ENCODE measurements at places on chromosomes 4 and X. TPM values are rescaled to one million over a fixed set of nuclear protein-coding genes. Genes with fewer than 3 reads are reported as not detected.

CCNB3 gene
- 0.48 TPM for total RNA-seq

CHRDL1 gene
- total RNA-seq, result 13.8 TPM

FAM156B gene
- total RNA-seq, result 63.6 TPM

AFP gene
- not detected for total RNA-seq

RRH gene
- not detected for total RNA-seq

GRCh38 chr4:56902703-56903102, 5.0 kb upstream of the REST start:
- no peak for DNase-seq

DNA sequence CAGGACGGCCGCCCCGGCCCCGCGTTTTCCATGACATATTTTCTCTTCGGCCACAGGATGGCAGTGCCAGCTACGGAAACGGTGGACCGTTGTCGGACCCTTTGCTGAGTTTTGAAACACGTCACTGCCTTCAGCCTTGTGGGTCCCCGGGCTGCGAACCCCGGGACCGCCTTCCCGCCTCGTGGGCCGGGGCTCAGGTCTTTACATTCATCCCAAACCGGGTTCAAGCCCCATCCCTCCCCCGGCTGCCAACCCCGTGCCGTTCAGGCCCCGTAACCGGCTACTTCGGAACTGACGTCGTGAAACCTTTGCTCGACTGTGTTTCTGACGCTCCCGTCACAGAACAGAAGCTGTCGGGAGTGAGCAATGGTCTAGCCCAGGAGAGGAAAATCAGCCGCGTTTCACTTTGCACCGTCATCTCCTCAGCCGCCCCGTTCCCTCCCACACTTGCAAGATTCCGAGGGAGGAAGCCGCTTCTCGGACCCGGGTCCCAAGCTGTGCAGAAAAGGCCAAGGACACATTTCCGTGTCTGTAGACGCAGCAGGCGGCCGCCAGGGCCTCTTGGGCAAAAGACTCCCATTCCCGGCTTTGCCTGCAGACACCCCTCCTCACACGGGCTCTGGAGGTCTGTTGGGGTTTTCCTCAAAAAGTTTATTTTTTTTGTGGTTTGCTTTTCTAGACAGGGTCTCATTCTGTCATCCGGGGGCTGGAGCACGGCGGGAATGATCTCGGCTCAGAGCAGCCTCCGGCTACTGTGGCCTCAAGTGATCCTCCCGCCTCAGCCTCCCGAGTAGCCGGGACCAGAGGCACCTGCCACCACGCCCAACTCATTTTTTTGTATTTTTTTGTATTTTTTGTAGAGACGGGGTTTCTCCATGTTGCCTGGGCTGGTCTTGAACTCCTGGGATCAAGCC, 41.4 kb upstream of the PPP2R3B start:
- no peak for DNase-seq

- DNase-seq, result no peak
Measured at GRCh38 chrX:9501362-9501761, 36.5 kb downstream of the TBL1X start.

DNA sequence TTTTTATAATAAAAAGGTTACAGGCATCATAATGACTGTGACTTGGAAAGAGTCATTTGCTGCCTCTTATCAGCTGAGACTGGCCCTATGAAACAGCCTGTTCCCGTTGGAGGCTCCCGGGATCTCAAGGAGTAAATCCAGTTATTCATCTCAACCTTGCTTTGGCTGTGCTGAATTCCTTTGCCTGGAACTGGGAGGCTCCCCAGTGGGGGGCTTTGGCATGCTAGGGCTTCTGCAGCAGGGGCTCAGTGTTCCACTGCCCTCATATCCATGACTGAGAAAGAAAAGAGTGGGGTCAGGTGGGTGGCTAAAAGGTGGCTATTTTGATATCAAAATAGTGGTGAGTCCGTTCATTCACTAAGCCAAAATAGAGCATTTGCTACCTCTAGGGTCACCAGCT, 71.2 kb downstream of the TRPC5 start:
- no peak for DNase-seq

- peak; percentile 77 for DNase-seq
Measured at GRCh38 chr4:7978489-7978888, 38.8 kb upstream of the AFAP1 start.

GRCh38 chr4:124686279-124686678, 26.3 kb downstream of the ANKRD50 start:
- DNase-seq, result no peak

DNA sequence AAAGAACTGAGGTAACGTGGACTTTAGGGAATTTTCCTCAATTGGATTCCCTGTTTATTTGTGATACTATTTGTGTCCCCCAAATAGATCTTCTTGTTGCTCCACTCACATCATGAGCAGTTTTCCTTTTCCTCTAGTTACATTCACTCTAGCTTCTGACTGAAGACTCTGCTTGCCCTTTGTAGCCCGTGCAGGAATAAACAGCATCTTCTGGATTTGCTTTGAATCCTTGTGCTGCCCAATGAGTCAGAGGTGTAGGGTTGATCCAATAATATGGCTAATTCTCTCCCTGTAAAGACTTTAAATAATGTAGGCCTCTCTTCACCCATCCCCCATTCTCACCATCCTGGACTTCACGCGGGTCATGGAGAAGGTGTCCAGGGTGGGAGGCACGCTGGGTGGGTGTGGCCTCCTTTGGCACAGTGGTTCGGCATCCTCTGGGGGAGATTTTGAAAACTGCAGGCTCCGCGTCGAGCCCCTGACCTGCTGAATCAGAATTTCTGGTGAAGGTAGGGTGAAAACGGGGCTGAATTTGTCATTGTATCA, 9.0 kb downstream of the HAND2 start:
- DNase-seq, result no peak

GRCh38 chrX:110188701-110189558, 129.0 kb downstream of the AMMECR1 start:
- DNase-seq, result no peak

DNA sequence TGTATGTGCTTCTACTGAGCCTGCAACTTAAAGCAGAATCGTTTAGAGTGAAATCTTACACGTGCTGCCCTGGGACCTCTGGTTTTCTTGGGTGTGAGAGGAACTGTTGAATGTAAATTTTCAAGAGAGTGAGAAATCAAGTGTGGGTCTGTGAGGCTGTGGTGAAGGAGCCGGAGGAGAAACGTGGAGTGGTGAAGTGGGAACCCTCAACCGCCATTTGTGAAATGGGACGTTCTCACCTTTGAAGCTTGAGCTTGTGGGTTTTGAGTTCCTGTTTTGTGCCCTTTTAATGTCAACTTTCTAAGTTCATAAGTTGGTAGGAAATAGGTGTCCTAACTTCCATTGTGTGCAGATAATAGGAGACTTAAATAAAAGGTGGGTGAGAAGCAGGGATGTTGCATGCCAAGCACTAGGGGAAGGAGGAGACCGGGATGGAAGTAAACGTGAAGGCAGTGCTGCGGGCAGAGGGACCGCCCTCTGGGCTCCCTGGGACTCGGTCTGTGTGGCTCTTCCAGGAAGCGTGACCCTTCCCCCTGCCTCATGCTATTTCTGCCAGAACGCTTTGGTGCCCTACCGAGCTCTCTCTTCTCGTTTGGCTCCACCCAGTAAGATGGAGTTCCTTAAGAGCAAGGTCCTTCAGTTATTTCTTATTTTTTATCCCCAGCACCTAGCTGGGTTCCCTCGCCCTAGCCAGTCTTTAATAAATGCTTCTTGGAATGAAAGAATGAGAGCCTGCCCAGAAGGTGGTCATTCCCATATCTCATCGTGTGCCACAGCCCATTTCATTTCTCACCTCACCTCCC, 56.0 kb downstream of the TMEM131L start:
- DNase-seq, result no peak

DNA sequence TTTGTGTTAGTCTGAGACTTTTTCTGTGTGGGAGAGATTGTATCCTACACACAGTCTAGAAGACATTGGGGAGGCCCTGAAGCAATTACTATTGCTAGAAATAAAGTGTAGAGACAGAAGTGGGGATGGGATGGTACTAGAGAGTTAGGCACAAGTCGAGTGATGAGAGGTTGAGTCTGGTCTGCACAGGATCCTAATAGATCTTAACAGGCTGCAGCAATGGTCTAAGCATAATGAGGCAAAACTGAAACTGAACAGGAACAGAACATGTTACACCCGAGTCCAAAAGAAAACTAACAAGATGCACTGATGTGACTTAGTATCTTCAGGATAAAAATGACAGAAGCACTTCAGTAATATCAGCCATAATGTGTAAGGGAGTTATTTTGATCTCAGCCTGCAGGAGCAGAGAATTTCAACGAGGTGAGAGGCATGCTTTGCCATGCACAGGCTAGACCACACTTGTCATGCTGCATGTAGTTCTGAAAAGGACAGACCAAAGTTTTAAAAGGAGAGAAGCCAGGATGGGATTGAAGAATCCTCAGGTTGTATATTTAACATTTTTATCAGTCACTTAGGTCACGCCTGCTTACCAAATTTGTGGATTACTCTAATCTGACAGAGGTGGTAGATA, 205.8 kb upstream of the BOD1L1 start:
- no peak for DNase-seq

Measured in transverse colon (tissue), 4 donors.